ENCODE measurements at places on chromosomes 2 and 18. TPM values are rescaled to one million over a fixed set of nuclear protein-coding genes. Genes with fewer than 3 reads are reported as not detected.
A peak's percentile ranks its signal among the peaks of the same experiment; 100 is the strongest.

DNA sequence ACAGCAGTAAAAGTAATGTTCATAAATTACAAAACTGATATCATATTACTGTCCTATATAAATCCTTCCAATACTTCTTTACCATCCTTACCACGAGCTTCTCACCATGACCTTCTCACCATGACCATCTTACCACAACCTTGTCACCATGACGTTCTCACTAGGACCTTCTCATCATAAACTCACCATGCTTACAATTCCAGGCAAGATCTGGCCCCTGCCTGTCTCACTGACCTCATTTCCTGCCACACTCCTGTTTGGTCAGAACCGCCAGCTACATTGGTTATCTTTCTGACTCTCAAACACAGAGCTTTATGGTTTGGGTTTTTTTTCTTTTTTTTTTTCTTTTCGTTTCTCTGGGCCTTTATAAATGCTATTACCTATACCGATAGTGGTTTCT lies 827.6 kb downstream of the RNF144A start:
- no peak for DNase-seq

GRCh38 chr18:10228326-10228725 lies 226.1 kb upstream of the APCDD1 start:
- no peak for DNase-seq

The BMP10 gene
- total RNA-seq, result not detected

The CNOT11 gene
- 29.8 TPM for total RNA-seq

The LCT gene
- 0.17 TPM for total RNA-seq

The SKOR2 gene
- total RNA-seq, result not detected

The ANKRD30B gene
- not detected for total RNA-seq

GRCh38 chr18:68121826-68122225 lies 593.1 kb downstream of the TMX3 start:
- no peak for DNase-seq

The HMSD gene
- total RNA-seq, result not detected

- DNase-seq, result peak; percentile 76
These were observed 6.1 kb downstream of the GPR17 start for GRCh38 chr2:127651971-127652550.

DNA sequence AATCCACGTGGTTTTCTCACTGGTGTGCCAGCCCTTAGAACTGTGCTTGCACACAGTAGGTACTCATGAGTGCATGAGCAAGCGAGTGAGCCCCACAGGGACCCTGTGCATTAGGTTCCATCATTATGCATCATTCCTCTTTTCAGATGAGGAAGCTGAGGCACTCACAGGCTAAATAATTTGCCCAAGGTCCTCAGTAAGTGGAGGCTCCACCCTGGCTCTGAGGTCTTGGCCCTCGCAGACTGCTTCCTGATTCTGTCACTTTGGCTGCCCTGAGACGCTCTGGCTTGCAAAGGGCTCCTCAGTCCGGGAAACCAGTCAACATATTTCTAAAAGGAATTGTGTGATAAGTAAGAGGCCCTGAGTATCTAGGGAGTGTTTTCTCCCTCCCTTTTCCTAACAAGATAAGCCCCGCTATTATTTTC lies 71.7 kb downstream of the IL1R2 start:
- DNase-seq, result no peak

DNA sequence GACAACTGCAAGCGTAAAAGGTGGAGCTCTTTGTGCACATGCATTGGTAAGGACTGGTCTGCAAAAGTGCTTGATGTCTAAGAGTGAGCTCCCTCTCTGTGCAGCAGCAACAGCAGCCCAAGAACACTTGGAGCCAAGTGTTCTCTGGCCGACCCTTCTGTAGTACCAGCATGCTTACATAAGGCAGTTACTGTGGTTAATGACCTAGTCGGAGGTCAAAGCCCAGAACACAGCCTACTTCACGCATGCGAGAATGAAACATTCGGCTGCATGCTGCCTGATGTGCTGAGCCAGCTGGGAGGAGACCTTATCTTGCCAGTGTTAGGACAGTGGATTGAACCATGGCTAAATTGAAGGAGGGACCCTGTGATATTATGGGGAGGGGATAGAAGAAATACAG lies 21.3 kb downstream of the NCAPH start:
- DNase-seq, result no peak

The MARCHF7 gene
- total RNA-seq, result 103 TPM

- no peak for DNase-seq
These were observed 12.7 kb downstream of the FAM110C start for GRCh38 chr2:33620-34019.

- DNase-seq, result no peak
These were observed 42.9 kb upstream of the CREG2 start for GRCh38 chr2:101430156-101430555.

DNA sequence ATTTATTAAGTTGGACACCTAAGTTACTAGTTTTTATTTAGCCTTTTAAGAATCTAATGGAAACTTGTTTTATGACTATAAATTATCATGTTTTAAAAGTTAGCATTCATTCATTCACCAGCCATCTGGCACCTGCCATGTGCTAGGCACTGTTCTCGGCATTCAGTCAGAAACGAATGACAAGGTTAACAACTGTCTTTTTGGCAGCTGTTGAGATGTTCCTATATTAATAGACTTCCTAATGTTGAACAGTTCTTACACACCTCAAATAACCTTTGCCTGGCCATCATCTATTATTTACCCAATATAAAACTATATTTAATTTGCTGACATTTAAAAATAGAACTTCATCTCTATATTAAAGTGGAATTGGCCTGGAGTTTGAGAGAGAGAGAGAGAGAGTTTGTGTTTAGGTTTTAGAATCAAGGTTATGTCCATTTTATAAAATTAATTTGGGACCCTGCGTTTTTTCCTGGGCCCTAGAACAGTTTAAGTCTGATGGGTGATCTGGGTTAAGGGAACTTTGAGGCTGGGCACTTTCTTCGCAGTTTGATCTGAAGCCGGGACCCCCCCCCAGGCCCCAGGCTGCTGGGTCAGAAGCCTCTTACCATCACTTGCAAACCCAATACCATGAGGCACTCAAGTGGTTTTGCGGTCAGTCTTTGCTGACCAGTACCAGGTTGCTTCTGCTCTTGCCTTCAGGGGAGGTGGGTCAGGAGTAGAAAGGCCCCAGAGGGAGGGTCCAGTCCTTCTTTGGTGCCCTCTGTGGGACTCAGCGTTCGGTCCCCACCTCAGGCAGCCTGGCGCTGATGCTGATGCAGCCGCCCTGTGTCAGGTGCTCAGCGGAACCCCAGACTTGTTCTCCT lies 48.3 kb upstream of the ASB1 start:
- DNase-seq, result no peak

GRCh38 chr2:203763938-203764664 lies 57.7 kb downstream of the CD28 start:
- no peak for DNase-seq

The ANKRD29 gene
- total RNA-seq, result 1.6 TPM

The STK36 gene
- total RNA-seq, result 18.7 TPM

GRCh38 chr18:48445540-48445939 lies 36.4 kb upstream of the ZBTB7C start:
- DNase-seq, result peak; percentile 83

GRCh38 chr2:152568531-152568930 lies 148.7 kb downstream of the PRPF40A start:
- DNase-seq, result no peak

DNA sequence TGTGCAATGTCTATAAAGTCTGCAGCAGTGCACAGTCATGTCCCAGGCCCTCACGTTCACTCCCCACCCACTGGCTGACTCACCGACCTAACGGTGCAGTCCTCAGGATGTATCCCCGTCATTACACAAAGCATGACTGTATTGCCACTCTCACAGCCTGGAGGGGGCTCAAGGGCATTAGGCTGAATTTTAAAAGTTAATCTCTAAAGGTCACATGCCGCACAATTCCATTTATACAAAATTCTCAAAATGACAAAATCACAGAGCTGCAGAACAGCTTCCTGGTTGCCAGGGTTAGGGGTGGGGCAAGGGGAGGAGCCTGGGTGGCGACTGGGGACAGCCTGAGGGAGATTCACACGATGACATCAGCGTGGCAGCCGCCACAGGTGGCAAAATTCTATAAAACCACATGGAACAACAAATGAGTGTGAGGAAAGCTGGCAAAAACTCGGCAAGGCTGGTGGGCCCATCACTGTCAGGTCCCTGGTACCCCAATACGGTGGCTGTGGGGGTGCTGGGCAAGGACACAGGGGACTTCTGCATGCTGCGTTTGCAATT lies 97.6 kb downstream of the NDUFA10 start:
- peak; percentile 79 for DNase-seq

- no peak for DNase-seq
These were observed 13.2 kb upstream of the NCK2 start for GRCh38 chr2:105731511-105731910.

DNA sequence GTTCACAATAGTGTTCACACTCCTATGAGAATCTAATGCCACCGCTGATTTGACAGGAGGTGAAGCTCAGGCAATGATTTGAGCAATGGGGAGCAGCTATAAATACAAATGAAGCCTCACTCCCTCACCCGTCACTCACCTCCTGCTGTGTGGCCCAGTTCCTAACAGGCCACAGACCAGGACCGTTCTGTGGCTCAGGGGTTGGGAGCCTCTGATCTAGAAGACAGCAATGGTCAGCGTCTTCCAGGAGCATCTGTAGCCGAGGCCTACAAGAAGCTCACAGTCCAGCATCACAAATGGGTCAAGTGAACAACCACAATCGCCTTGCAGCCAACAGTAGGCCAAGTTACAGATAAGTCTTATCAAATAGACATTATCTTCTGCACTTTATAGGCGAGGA lies 110.0 kb upstream of the SLC66A3 start:
- no peak for DNase-seq

- no peak for DNase-seq
These were observed 100.0 kb upstream of the TCF4 start for GRCh38 chr18:55688030-55688429.

GRCh38 chr2:11870584-11870983 lies 124.2 kb downstream of the LPIN1 start:
- DNase-seq, result peak; percentile 17

DNA sequence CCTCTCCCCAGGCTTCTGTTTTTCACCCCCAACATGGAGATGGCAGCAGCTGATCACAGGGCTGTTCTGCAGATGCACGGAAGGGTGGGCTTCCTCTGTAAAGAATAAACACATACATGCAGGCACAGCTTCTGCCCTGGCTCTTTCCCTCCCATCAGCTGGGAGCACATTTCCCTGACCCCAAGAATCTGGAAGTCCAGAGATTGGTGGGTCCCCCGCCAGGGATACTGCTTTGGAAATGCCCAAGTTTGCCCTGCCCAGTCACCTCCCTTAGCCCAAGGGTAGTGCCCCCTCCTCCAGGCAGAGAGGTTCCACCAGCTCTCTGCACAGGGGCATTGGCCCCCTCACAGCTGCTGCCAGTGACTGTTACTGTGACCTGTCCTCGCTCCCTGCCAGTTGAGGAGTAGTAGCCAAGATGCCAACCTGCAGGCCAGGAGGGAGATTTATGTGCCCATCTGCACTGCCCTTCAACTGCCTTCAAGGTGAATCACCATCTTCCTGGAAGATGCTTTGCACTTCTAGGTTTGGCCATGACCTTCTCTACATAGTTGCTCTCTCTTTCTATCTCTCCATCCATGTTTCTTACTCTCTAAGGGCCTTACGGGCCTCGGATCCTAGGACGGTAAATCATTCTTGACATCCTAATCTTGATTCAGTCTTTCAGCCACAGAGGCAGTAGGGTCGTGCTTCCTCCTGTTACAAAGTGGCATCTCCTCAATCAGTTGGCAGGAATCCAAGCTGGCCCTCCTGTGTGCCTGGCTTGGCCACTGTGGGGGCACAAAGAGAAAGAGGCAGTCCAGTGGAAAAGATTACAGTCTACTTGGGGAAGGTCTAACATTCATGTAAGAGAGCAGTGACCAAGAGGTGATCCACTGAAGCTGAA lies 121.8 kb downstream of the CTIF start:
- DNase-seq, result no peak

DNA sequence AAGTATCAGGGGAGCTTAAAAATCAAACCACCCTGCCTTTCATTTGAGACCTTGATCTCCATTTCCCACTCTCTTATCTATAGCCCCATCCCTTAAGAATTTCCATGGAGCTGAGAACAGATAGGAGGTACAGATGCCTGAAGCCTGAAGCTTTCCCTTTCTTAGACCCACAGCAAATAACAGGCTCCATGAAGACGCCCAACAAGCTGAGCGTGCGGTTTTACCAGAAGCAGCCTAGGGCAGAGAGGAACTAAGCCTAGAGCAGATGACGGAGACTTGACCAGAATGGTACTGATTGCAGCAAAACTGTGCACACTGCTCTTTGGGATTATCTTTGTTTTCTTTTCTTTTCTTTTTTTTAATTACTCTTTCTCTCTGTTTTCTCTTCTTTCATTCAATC lies 1.7 kb upstream of the ERBB4 start:
- no peak for DNase-seq

DNA sequence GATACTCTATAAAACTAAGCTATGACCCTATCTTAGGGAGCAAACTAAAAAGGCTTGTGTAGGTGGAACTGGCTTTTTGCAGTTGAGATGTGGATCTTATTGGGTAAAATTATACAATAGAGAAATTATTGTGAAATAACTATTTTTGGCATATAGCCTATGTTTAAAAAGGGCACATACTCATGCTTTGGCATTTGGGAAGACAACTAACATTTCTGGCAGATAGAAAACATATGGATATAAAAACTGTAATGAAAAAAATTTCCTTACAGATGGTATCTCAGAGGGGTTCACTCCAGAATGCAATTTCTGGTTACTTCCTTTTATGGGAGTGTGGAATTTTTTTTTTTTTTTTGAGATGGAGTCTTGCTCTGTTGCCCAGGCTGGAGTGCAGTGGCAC lies 120.1 kb upstream of the CCDC195 start:
- DNase-seq, result no peak

- no peak for DNase-seq
These were observed 60.5 kb downstream of the BMPR2 start for GRCh38 chr2:202436626-202437025.

- DNase-seq, result no peak
These were observed 14.6 kb upstream of the NT5C1B start for GRCh38 chr2:18603854-18604530.

DNA sequence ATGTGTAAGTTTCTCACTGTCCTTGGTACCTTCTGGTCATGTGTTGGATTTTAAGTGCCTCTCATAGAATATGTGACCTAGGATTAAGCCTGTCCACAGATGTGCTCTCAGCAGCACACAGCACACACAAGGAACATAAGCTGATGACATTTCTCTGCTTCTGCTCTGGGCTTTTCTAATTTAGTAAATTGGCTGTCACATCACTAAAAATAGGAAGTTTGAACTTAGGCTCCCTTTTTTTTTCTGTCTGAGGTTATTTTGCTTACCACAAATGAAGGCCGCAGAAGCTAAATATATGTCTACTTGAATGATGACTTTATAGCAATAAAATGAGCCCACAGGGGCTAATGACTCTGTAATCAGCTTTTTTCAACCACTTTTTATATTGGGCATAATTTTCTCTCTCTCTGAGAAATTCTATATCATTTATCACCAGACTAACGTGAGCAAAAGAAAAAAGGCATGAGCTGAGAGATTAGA lies 150.2 kb upstream of the KLHL14 start:
- no peak for DNase-seq

DNA sequence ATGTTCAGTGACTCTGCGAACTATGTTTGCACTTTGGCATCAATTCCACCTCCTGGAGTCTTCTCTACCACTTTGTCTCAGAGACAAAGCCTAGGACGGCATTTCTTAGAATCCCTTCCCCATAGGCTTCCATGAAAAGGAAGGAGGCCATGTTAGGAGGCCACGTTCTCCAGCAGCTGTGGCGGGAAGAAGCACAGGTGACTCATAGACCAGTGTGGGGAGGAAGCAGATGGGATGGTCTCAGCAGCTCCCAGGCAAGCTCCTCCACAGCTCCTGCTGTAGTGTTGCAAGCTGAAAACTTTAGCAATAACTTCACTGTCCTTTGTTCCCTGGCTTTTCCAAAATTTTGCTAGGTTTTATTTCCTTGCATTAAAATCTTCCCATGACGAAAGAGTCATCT lies 781.3 kb upstream of the ID2 start:
- no peak for DNase-seq
